ENCODE measurements at places on chromosomes 2 and 18. TPM values are rescaled to one million over a fixed set of nuclear protein-coding genes. Genes with fewer than 3 reads are reported as not detected.

- no peaks in the 10 kb centered on the region for H3K4me1 ChIP-seq
- H3K4me3 ChIP-seq, result no peak overlapping the region
- H3K36me3 ChIP-seq, result no peaks in the 10 kb centered on the region
- no peak for DNase-seq
- H3K27me3 ChIP-seq, result no peaks in the 10 kb centered on the region
- no peak overlapping the region for H3K27ac ChIP-seq
Observed at GRCh38 chr18:32867936-32868335, 95.1 kb upstream of the KLHL14 start.

The SERPINB11 gene
- total RNA-seq, result not detected

GRCh38 chr2:113978524-113979190 lies 88.8 kb downstream of the ACTR3 start:
- H3K4me3 ChIP-seq, result no peak overlapping the region
- DNase-seq, result no peak
- no peaks in the 10 kb centered on the region for H3K27me3 ChIP-seq
- H3K36me3 ChIP-seq, result no peaks in the 10 kb centered on the region
- H3K4me1 ChIP-seq, result no peaks in the 10 kb centered on the region
- H3K27ac ChIP-seq, result peak overlapping the region; percentile 36

GRCh38 chr2:153478289-153479261 lies at the start of gene RPRM:
TSS of gene RPRM (minus strand) at chr2:153478762. CDS start at chr2:153478565, 197 bp downstream.
- no peaks in the 10 kb centered on the region for H3K27me3 ChIP-seq
- peaks cover 10% of the 10 kb centered on the region for H3K4me1 ChIP-seq
- H3K36me3 ChIP-seq, result no peaks in the 10 kb centered on the region
- peak; percentile 29 for DNase-seq
- H3K4me3 ChIP-seq, result peak within 1 kb of the TSS; percentile 54
- H3K27ac ChIP-seq, result no peak within 1 kb of the TSS

The KHK gene
- total RNA-seq, result 6.7 TPM

The AKAIN1 gene
- total RNA-seq, result not detected

GRCh38 chr2:145186303-145186702 lies 666.4 kb upstream of the ZEB2 start:
- H3K36me3 ChIP-seq, result no peaks in the 10 kb centered on the region
- no peak for DNase-seq
- no peak overlapping the region for H3K27ac ChIP-seq
- H3K27me3 ChIP-seq, result no peaks in the 10 kb centered on the region
- H3K4me1 ChIP-seq, result no peaks in the 10 kb centered on the region
- no peak overlapping the region for H3K4me3 ChIP-seq
